Retinal pigment epithelial cell (primary cell): ENCODE measurements at places on chromosomes 3 and 15.

DNA sequence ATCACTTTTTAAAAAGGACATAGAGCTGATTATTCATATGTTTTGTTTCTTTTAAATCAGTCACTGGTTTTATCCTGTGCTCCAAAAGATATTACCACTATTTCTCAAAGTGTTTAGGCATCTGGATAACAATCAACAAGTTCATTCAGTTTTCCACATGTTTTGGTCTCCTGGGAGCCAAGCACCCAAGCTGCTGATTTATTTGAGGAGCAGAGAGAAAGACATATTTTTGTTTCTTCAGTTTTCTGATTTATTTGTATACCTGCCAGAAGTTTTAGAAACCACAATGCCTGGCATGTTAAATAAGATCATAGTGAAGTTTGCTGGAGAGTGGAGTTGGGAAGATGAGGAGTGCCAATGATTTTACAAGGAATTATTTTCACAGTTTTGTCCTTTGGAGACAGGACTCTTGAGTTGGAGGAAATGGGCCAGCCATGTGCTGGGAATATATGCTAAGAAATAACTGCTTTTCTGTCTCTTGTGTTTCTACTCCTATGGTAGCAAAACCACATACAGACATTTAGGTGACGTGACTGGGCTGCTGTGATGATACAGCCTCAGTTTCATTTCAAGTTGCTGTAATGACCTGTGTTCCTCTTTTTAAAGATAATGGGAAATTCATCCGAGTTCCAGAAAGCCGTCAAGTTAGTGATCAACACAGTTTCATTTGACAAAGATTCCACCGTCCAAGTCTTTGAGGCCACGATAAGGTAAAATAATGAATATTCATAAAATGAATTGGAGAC lies 11.7 kb downstream of the EDEM1 start:
- no peak for DNase-seq

DNA sequence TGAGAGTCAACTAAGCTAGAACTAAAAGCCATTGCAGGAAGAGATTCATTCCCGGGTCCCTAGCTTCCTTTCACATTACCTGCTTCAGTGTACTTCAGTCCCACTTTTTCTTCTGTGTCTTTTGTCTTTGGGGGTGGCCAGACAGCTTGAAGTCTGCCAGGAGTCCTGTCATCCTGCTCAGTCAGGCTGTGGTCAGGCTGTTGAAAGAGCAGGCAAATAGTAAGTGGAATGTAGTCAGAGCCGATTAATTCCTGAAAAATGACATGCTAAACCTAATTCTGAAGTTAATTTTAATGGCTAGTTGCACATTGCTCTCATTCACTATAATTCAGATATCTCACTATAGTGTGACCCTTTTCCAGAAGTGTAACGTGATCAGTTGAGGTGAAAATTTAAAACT lies 129.6 kb downstream of the FMN1 start:
- DNase-seq, result peak; percentile 62

DNA sequence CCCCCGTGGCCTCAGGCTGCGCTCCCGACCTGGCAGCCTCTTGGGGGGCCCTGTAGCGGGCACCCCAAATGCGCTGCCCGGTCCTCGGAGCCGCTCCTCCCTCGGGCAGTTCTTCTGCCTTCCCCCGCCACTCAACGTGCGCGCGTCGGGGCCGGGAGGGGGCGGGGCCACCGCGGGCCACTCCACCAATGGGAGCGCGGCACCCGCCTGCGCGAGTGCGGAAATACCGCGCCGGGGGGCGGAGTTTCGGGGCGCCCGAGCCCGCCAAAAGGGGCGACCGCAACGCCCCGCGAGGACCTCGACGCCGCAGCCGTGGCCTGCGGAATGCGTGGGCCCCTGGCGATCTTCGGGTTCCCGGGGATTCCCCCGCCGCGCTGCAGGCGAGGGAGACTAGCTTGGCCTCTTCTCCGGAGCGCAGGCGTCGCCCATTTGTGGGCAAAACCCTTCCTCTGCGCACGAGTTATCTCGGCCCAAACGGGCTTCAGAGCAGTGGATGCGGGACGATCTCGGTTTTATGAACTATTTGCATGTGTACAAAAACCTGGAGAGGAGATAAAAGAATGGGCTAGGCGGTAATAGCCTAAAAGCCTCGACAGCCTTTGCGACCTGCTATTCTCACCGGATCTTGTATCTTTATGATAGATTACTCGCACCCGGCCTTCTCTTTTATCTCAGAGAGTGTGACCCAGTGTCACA lies at the start of gene TASOR:
TSS of gene TASOR (minus strand) at position 144 of the 696 bp plus-strand sequence. CDS start 259 bp downstream, outside the sequence.
- peak; percentile 11 for DNase-seq

DNA sequence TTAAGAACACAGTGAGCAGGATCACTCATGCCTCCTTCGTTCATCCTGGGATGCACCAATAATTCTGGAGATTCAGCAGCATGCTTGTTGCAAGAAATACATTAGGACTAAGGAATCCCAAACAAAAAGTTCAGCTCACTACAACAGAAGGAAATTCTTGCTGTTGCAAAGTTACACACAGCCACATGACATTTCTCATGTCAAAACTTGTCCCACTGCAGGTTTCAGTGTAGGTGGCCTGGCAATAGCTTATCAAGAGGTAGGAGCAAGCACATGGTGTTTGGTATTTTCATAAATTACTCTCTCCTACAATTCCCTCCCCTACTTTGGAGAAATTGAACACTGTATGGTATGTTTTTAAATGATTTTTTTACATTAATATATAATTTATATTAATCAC lies 399.6 kb upstream of the EPHA3 start:
- DNase-seq, result no peak

DNA sequence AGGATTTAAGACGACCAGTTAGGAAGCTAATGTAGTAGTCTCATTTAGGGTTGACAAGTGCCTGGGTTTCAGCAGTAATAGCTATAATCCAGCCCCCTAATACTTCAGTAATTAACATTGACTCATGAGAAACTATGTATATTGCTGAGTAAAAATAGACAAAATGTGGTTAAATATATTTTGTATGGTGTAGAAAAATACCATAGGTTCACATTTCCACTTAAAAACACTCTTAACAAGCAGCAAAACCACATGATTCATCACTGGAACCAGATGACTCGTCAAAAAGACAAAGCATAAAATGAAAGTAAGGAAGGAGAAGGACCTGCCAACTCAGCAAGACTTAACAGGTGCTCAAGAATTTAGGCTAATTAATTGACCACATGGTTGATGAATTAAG lies 288.9 kb downstream of the EFHB start:
- DNase-seq, result peak; percentile 76

GRCh38 chr3:134742202-134742601 lies 52.9 kb upstream of the EPHB1 start:
- DNase-seq, result no peak

DNA sequence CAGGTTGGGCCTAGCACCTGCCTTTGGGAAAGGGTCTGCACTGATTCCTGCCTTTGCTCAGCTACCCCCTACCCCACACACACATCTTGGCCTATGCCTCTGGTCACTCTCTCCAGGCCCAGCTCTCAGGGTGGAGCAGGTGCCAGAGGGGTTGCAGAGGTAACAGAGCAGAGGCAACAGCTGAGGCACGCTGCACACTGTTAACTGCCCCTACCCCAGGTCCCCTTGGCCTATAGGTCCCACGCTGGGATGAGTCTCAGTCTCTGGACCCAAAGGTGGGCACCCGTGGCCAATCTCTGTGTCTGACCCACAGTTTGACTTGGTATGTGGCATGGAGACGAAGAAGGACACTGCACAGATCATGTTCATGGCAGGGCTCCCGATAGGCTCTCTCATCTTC lies 24.8 kb downstream of the SLC22A14 start:
- no peak for DNase-seq
